Left ventricle myocardium superior (tissue), 1 donor: ENCODE measurements at places on chromosomes 7 and 10.

DNA sequence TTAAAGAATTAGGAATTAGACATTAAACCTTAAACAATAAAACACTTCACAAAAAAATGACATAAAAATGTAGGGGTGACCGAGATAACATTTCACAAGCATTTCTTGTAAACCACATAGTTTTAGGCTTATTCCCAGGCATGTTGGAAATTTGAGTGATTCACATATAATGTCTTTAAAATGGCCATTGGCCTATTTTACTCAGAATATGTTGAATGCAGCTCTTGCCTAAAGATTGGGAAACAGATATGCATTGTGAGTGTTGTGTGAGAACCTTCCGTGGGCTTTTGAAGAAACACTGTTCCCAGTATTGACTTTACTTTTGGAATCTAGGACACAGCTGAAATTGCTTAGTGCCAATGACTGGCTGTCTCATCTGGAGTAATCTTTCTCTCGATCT lies 79.6 kb downstream of the ARL5B start:
- DNase-seq = no peak

DNA sequence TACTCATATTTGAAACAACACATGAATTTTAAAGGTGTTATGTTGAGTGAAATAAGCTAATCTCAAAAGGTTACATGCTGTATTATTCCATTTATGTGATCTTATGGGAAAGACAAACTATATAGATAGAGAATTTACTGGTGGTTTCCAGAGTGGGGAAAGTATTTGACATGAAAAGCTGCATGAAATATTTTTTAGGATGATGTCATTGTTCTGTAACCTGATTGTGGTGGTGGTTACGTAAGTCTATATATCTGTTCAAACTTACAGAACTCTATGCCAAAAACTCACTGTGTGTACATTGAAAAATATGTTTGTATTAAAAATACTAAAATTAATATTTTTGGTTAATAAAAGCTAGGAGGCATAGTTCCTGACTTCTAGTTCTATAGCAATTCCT lies 453.0 kb downstream of the SORCS3 start:
- no peak for DNase-seq

DNA sequence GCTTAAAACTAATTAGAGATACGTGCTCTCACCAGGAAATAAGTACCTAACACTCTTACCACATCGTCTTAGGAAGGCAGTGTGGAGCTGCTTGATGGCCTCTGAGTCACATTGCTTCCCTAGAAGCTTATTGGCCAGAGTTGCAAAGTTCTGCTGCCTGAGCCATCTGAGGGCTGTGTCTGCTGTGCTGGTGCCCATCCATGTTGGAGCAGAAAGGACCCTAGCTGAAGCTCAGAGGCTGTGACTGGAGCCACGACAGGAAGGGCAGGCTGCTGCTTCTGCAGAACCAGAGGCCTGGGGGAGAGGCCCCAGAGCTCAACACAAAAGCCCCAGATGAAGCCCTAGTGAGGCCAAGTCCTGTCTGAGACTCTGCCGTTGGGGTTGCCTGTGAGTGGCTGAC lies 64.8 kb upstream of the IGFBP3 start:
- DNase-seq = no peak

DNA sequence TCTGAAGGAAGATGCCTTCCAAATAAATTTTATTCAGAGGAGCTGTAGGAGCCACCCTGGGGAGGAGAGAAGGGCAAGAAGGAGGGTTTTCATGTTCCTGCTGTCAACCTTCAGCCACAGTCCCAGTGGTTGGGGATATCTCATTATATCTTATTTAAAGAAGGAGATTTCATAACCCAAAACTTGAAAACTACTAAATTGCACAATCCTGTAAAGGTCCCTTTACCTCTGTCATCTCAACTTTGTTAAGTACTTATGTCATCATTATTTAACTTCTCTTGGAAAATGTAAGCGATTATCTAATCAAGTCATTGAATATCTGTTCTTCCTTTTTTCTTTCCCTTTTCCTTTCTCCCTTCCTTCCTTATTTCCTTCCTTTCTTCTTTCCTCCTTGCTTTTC lies 794.5 kb upstream of the IGFBP3 start:
- no peak for DNase-seq
